PC-9 (cell line): ENCODE measurements at places on chromosomes 16 and 17. TPM values are rescaled to one million over a fixed set of nuclear protein-coding genes. Genes with fewer than 3 reads are reported as not detected.

GRCh38 chr16:17529982-17530760, 59.4 kb upstream of the XYLT1 start:
- H3K27me3 ChIP-seq: no peaks in the 10 kb centered on the region
- H3K27ac ChIP-seq: no peak overlapping the region
- H3K4me3 ChIP-seq: no peak overlapping the region
- no peak for DNase-seq

GRCh38 chr16:25110387-25110947, 1.1 kb upstream of the LCMT1 start:
- H3K4me1 ChIP-seq: peaks cover 36% of the 10 kb centered on the region
- H3K36me3 ChIP-seq: no peaks in the 10 kb centered on the region
- H3K4me3 ChIP-seq: peak overlapping the region; percentile 74
- DNase-seq: no peak

DNA sequence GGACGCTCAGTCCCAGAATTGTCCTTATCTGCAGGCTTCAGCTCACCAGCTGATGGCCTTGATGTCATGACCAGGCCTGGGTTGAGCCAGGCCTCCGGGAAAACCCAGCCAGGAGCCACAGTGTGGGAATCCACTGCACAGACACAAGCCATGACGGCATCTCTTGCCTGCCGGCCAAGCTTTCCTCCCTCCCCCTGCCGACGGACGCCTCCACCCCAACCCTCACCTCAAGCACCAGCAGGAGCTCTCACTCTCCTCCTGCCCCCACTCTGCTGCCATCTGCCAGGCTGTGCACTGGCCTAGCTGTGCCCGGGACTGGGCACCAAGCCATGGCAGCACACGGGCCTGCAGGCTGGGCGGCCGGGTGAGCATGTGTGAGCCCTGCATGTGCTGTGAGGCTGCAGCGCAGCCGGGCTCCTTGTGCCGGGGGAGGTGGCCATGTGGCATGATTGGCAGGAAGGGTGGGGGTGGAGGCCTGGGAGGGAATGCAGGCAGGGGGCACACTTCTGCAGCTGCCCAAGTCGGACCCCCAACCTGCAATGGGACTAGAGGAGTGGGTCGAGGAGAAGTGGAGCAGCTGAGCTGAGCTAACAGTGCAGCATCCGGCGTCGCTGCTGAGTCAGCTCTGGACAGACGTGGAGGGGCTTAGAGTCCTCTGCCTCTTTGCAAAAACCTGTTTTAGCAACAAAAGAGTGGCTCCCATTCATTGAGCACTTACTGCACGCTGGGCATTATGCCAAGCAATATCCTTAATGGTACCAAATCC, 268.5 kb downstream of the CBLN1 start:
- no peaks in the 10 kb centered on the region for H3K4me1 ChIP-seq
- H3K36me3 ChIP-seq: no peaks in the 10 kb centered on the region
- no peak overlapping the region for H3K27ac ChIP-seq

DNA sequence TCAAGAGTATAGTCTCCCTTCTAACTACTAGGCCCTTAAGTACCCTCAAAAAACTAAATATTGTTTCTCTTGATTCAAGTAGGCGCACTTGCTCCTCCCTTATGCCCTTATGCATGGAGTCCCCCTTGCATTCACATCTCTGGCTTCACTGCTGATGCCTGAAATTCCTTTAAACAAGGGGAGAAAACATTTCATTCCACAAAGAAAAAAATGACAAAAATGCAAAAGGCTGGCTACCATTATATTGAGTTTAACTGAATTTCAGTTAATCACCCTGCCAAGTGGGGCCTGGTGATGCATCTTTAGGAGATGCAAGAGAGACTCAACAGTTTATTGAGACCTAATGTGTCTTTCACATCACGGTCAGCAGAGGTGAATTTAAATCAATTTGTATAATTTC, 35.6 kb downstream of the CRLF3 start:
- peaks cover 22% of the 10 kb centered on the region for H3K36me3 ChIP-seq
- no peaks in the 10 kb centered on the region for H3K4me1 ChIP-seq
- H3K27me3 ChIP-seq: no peaks in the 10 kb centered on the region
- DNase-seq: no peak

DNA sequence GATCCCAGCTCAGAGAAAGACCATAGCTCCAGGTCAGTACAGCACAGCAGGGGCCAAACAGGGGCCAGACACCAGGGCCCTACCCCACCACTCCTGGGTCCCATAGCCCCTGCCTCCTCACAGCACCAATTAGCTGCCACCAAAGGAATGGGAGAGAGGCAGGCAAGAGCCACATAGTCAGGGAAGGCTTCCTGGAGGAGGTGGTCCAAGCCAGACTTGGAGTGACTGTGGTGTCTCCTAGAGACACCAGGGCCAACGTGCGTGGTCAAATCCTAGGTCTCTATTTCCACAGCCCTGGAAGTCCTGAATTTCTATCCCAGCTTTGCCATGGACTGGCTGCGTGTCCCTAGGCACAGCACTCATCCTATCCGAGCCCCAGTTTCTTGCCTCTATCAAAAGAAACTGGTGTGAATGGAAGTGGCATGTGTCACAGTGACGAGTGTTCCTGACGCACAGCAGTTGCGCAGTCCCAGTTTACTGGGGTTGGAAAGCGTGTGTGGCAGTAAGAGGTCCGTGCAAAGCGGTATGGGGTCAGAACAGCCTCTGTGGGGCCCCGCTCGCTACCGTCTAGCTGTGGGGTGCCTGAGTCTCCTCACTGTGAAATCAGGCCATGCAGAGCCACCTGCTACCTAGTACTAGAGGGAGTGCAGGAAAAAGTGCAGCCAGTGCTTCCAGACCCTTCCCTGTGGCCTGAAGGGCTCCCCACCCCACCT, 23.5 kb downstream of the KCNJ12 start:
- H3K4me3 ChIP-seq: no peak overlapping the region
- no peak for DNase-seq
- no peaks in the 10 kb centered on the region for H3K27me3 ChIP-seq
- no peak overlapping the region for H3K27ac ChIP-seq

GRCh38 chr17:83138820-83139219, 59.4 kb downstream of the METRNL start:
- no peak for DNase-seq
- peaks cover 3% of the 10 kb centered on the region for H3K4me1 ChIP-seq
- H3K4me3 ChIP-seq: no peak overlapping the region
- H3K27ac ChIP-seq: no peak overlapping the region
- H3K27me3 ChIP-seq: no peaks in the 10 kb centered on the region

DNA sequence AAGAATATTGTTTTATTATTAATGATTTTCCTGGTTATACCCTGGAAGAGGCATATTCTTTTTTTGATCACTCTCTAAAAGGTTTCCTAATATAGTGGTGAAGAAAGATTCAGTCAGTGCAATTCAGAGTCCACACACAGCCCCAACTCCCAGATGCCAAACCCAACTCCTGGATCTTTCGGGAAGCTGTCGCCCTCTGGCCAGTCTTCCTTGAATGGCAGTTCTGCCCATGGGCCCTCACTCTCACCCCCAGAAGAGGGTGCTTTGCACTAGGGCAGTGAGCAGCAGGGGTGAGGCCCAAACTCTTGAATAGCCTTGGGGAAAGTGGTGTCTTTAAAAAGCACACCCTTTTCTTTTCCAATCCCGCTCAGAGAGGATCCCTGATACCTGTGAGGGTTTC, 11.0 kb downstream of the KRT32 start:
- DNase-seq: peak; percentile 16
- H3K4me1 ChIP-seq: no peaks in the 10 kb centered on the region

DNA sequence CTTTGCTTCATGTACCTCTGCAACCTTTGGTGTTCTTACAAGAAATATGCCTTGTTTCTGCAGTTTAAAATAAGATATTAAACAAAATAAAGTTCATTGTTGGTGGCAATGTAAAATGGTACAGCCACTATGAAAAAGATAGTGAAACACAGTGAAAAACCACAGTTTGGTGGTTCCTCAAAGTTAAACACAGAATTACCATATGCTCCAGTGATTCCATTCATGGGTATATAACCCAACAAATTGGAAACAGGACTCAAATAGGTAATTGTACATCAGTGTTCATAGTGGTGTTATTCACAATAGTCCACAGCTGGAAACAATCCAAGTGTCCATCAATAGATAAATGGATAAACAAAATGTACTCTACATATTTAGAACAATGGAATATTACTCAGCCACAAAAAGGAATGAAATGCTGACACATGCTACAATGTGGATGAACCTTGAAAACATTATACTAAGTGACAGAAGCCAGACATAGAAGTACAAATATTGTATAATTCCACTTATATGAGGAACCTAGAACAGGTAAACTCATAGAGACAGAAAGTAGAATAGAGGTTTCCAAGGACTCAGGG, 49.2 kb downstream of the CUEDC1 start:
- H3K27me3 ChIP-seq: no peaks in the 10 kb centered on the region
- no peak overlapping the region for H3K4me3 ChIP-seq
- no peak overlapping the region for H3K27ac ChIP-seq
- DNase-seq: no peak
- peaks cover 36% of the 10 kb centered on the region for H3K4me1 ChIP-seq

GRCh38 chr16:24736758-24737157, 7.3 kb downstream of the TNRC6A start:
- peak overlapping the region; percentile 79 for H3K27ac ChIP-seq
- H3K27me3 ChIP-seq: no peaks in the 10 kb centered on the region

- no peak overlapping the region for H3K4me3 ChIP-seq
- H3K4me1 ChIP-seq: no peaks in the 10 kb centered on the region
- H3K36me3 ChIP-seq: no peaks in the 10 kb centered on the region
- no peak overlapping the region for H3K27ac ChIP-seq
- H3K27me3 ChIP-seq: no peaks in the 10 kb centered on the region
These were observed 182.7 kb upstream of the CIBAR2 start for GRCh38 chr16:85294810-85295508.

- H3K27ac ChIP-seq: no peak overlapping the region
- H3K27me3 ChIP-seq: peaks cover 65% of the 10 kb centered on the region
- no peak for DNase-seq
- H3K36me3 ChIP-seq: no peaks in the 10 kb centered on the region
These were observed 60.7 kb upstream of the TNRC6C start for GRCh38 chr17:77897741-77898301.

- no peaks in the 10 kb centered on the region for H3K36me3 ChIP-seq
- no peak for DNase-seq
- no peak overlapping the region for H3K27ac ChIP-seq
- no peaks in the 10 kb centered on the region for H3K27me3 ChIP-seq
- no peak overlapping the region for H3K4me3 ChIP-seq
- no peaks in the 10 kb centered on the region for H3K4me1 ChIP-seq
These were observed 48.4 kb downstream of the RNF157 start for GRCh38 chr17:76191896-76192295.

- no peaks in the 10 kb centered on the region for H3K36me3 ChIP-seq
- H3K27me3 ChIP-seq: no peaks in the 10 kb centered on the region
- no peak overlapping the region for H3K4me3 ChIP-seq
- DNase-seq: no peak
These were observed 318.3 kb downstream of the SLC39A11 start for GRCh38 chr17:72774236-72774635.

- H3K4me3 ChIP-seq: no peak overlapping the region
- H3K27ac ChIP-seq: no peak overlapping the region
- DNase-seq: no peak
- no peaks in the 10 kb centered on the region for H3K4me1 ChIP-seq
- peaks cover 73% of the 10 kb centered on the region for H3K27me3 ChIP-seq
These were observed 159.7 kb downstream of the USP31 start for GRCh38 chr16:22989598-22989997.

- H3K4me3 ChIP-seq: no peak overlapping the region
- peaks cover 26% of the 10 kb centered on the region for H3K36me3 ChIP-seq
- H3K27ac ChIP-seq: no peak overlapping the region
- H3K4me1 ChIP-seq: no peaks in the 10 kb centered on the region
- H3K27me3 ChIP-seq: no peaks in the 10 kb centered on the region
These were observed 28.6 kb downstream of the GTF3C1 start for GRCh38 chr16:27520982-27521673.

Gene APOH
- not detected in 2 replicates for total RNA-seq

Gene PSMD12
- 46.8 and 80.5 TPM in 2 replicates for total RNA-seq

Gene CDH11
- total RNA-seq: not detected in 2 replicates

Gene AKAP10
- total RNA-seq: 52.7 and 56.9 TPM in 2 replicates

Gene DNAI2
- total RNA-seq: not detected in 2 replicates

Gene CD300E
- not detected in 2 replicates for total RNA-seq
